ENCODE measurements at places on chromosomes 1 and 21. TPM values are rescaled to one million over a fixed set of nuclear protein-coding genes. Genes with fewer than 3 reads are reported as not detected.

ZFP69 gene
- polyA plus RNA-seq = 1.7 TPM

PDZK1IP1 gene
- 44.8 TPM for polyA plus RNA-seq

SLC25A34 gene
- polyA plus RNA-seq = 1.7 TPM

- no peaks in the 10 kb centered on the region for H3K36me3 ChIP-seq
- H3K4me3 ChIP-seq = no peak overlapping the region
- H3K27me3 ChIP-seq = no peaks in the 10 kb centered on the region
- H3K4me1 ChIP-seq = no peaks in the 10 kb centered on the region
- H3K27ac ChIP-seq = peak overlapping the region; percentile 77
Measured at GRCh38 chr1:194062962-194063361, 876.5 kb upstream of the B3GALT2 start.

ANGPTL7 gene
- 0.73 TPM for polyA plus RNA-seq

MFAP2 gene
- polyA plus RNA-seq = 11.6 TPM

GRCh38 chr21:44583089-44583799 is 2.8 kb upstream of the KRTAP10-5 start:
- H3K36me3 ChIP-seq = no peaks in the 10 kb centered on the region
- no peak overlapping the region for H3K27ac ChIP-seq
- H3K4me3 ChIP-seq = no peak overlapping the region
- peaks cover 6% of the 10 kb centered on the region for H3K27me3 ChIP-seq
- DNase-seq = peak; percentile 43

- no peak overlapping the region for H3K4me3 ChIP-seq
- H3K36me3 ChIP-seq = no peaks in the 10 kb centered on the region
- DNase-seq = no peak
- H3K27me3 ChIP-seq = no peaks in the 10 kb centered on the region
- peaks cover 5% of the 10 kb centered on the region for H3K4me1 ChIP-seq
- no peak overlapping the region for H3K27ac ChIP-seq
Measured at GRCh38 chr1:226895644-226896043, 25.2 kb downstream of the PSEN2 start.

EXO5 gene
- polyA plus RNA-seq = 5.3 TPM

TNFSF18 gene
- polyA plus RNA-seq = 0.06 TPM

PIGP gene
- 27.9 TPM for polyA plus RNA-seq

SPAG17 gene
- 4.9 TPM for polyA plus RNA-seq

NR0B2 gene
- 1.6 TPM for polyA plus RNA-seq

GRCh38 chr1:179883040-179883744 is 1.1 kb downstream of the TOR1AIP1 start:
- H3K27me3 ChIP-seq = no peaks in the 10 kb centered on the region
- peak overlapping the region; percentile 88 for H3K27ac ChIP-seq
- DNase-seq = no peak
- H3K4me3 ChIP-seq = peak overlapping the region; percentile 89
- H3K4me1 ChIP-seq = peaks cover 3% of the 10 kb centered on the region

DNA sequence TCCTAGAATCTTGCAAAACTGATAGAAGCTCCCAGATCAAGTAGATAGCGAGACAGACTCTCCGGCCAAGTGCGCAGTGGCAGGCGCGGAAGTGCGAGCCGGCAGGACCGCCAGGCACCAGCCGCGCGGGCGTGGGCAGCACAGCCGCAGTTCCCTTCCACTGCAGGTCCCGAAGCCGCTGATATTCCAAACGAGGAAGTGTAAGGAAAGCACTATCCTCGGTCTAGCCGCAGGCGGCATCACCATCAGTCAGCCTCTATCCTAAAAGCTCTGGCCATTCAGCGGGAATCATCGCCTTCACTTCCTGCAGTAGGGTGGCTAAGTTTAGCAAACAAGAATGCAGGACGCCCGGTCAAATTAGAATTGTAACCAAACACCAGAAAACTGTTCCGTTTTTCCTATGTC is 710 bp downstream of the GLRX2 start:
- no peaks in the 10 kb centered on the region for H3K27me3 ChIP-seq
- peaks cover 2% of the 10 kb centered on the region for H3K36me3 ChIP-seq
- peak overlapping the region; percentile 94 for H3K4me3 ChIP-seq
- peak overlapping the region; percentile 99 for H3K27ac ChIP-seq

DNA sequence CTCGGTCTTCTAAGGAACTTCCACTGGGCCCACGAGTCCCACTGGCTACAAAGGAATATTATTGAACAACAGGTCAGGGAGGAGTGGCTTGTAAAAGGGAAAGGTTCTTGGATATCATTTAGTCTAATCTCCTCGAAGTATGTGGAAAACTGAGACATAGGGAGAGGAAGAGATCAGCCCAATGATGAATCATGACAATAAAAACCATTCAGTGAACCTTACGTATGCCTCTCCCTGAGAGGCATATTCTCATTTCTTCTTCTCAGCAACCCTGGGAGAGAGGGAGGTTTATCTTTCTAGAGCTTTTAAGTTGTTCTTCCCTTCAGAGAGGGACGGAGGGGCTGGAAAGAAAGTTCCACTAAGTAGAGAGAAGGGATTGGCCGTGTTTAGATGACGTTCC is 5.3 kb upstream of the MOB3C start:
- no peak for DNase-seq
- H3K4me1 ChIP-seq = no peaks in the 10 kb centered on the region
- H3K27ac ChIP-seq = no peak overlapping the region
- no peaks in the 10 kb centered on the region for H3K27me3 ChIP-seq

- H3K27ac ChIP-seq = peak overlapping the region; percentile 60
- no peaks in the 10 kb centered on the region for H3K27me3 ChIP-seq
- H3K4me3 ChIP-seq = no peak overlapping the region
- H3K36me3 ChIP-seq = no peaks in the 10 kb centered on the region
- DNase-seq = peak; percentile 98
- H3K4me1 ChIP-seq = peaks cover 51% of the 10 kb centered on the region
Measured at GRCh38 chr1:26723013-26723991, 27.5 kb downstream of the ARID1A start.

KLHDC7A gene
- 1.0 TPM for polyA plus RNA-seq

GRCh38 chr1:237774246-237774645 is 116.5 kb downstream of the ZP4 start:
- no peaks in the 10 kb centered on the region for H3K27me3 ChIP-seq
- no peaks in the 10 kb centered on the region for H3K36me3 ChIP-seq
- peaks cover 5% of the 10 kb centered on the region for H3K4me1 ChIP-seq
- no peak overlapping the region for H3K4me3 ChIP-seq
- no peak for DNase-seq

GRCh38 chr1:41856151-41856943 is 62.4 kb downstream of the HIVEP3 start:
- no peaks in the 10 kb centered on the region for H3K4me1 ChIP-seq
- no peak overlapping the region for H3K4me3 ChIP-seq
- no peak overlapping the region for H3K27ac ChIP-seq
- H3K36me3 ChIP-seq = no peaks in the 10 kb centered on the region

- DNase-seq = no peak
- no peaks in the 10 kb centered on the region for H3K27me3 ChIP-seq
- peaks cover 4% of the 10 kb centered on the region for H3K4me1 ChIP-seq
- no peaks in the 10 kb centered on the region for H3K36me3 ChIP-seq
- no peak overlapping the region for H3K4me3 ChIP-seq
- H3K27ac ChIP-seq = no peak overlapping the region
Measured at GRCh38 chr1:182607566-182607965, 3.4 kb upstream of the RGS16 start.

DNA sequence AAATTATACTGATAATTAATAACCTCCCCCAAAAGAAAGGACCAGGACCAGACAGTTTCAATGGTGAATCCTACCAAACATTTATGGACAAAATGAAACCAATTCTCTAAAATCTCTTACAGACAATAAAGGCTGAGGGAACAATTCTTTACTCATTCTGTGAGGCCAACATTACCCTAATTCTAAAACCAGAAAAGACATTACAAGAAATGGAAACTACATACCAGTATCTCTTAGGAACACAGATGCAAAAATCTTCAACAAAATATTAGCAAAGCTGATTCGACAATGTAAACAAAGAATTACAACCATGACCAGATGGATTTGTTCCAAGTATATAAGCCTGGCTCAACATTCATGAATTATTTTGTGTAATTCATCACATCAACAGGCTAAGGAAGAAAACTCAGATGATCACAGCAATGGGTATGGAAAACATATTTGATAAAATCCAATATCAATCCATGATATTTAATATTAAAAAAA is 8.6 kb downstream of the TMED5 start:
- no peak overlapping the region for H3K27ac ChIP-seq
- H3K27me3 ChIP-seq = no peaks in the 10 kb centered on the region
- no peaks in the 10 kb centered on the region for H3K36me3 ChIP-seq
- peaks cover 1% of the 10 kb centered on the region for H3K4me1 ChIP-seq
- no peak for DNase-seq
- no peak overlapping the region for H3K4me3 ChIP-seq

DNA sequence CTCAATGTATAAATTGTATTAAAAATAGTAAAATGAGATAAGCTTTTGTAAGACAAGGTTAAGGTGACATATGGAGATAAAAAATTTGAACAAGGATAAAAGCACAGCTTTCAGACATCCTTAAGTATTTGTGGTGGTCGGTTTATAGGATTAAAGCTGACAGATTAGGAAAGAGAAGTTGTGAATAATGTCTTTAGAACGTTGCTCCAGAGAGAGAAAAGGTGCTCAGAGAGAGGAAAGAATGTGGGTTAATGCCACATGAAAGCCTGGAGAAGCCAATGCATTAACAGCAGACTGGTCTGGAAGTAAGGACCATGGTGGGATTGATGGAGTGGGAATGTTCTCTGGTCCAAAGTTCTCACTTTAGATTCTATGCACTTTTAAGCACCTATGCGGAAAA is 44.8 kb downstream of the ATP6V1G3 start:
- H3K4me3 ChIP-seq = no peak overlapping the region
- H3K36me3 ChIP-seq = no peaks in the 10 kb centered on the region
- H3K4me1 ChIP-seq = no peaks in the 10 kb centered on the region
- DNase-seq = no peak

DNA sequence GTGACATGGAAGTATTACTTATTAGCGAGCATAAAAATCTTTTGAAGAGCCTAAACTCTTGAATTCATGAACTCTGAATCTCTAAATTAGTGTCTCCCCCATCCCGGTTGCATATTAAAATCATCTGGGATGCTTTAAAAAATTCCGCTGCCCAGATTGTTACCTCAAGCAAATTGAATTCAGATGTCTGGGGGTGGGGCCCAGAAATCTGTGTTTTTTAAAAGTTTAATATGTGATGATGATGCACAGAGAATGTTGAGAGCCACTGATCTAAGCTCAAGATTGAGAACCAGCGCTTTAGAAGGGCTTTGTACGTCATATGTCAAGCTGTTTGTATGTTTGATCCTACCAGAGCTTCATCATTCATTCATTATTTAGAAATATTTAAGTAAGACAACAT is 446.8 kb downstream of the NUF2 start:
- H3K27me3 ChIP-seq = no peaks in the 10 kb centered on the region
- no peak overlapping the region for H3K27ac ChIP-seq
- no peak overlapping the region for H3K4me3 ChIP-seq
- H3K4me1 ChIP-seq = no peaks in the 10 kb centered on the region
- no peak for DNase-seq

- DNase-seq = peak; percentile 79
- H3K36me3 ChIP-seq = no peaks in the 10 kb centered on the region
- no peak overlapping the region for H3K4me3 ChIP-seq
- no peaks in the 10 kb centered on the region for H3K27me3 ChIP-seq
Measured at GRCh38 chr1:27357281-27358037, 9.3 kb downstream of the MAP3K6 start.

All from lung (tissue), 17 donors.